ENCODE measurements at places on chromosomes 13 and 19.

DNA sequence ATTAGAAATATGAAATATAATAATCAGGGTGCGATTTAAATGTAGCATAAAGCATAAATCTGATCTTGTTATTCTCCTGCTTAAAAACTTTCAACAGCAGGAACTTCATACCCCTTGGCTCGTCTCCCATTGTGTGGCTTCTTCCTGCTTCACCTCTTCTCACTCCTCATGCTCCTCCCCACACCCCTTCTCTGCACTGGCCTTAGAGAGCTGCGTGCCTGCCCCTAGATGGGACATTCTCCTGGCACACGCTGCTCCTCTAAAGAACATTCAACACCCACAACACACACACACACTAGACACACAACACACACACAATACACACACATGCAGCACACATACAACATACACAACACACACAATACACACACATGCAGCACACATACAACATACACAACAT is 104.6 kb upstream of the RAP2A start:
- DNase-seq, result no peak

- DNase-seq, result no peak
These were observed 52.3 kb upstream of the GPC6 start for GRCh38 chr13:93174260-93174659.

- no peak for DNase-seq
These were observed 142.5 kb downstream of the SLC7A1 start for GRCh38 chr13:29452773-29453616.

GRCh38 chr13:53020764-53021335 is 7.8 kb upstream of the OLFM4 start:
- DNase-seq, result no peak

DNA sequence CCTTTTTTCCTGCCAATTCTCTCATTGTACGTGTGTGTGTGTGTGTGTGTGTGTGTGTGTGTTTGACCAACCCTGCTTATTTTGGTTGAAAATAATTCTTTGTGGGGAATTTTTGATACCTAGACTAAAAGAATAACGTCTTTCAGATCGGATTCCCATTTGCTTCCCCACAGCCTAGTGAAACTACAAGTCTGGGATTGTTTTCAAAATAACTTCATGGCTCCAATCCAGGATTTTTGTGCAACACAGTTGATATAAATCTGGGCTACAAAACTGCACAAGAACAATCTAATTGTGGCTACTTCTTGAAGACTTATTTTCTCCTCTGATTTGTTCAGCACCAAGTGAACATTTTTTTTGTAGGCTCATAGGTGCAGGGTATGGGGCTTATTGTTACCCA is 332.8 kb upstream of the MIR17HG start:
- DNase-seq, result no peak

DNA sequence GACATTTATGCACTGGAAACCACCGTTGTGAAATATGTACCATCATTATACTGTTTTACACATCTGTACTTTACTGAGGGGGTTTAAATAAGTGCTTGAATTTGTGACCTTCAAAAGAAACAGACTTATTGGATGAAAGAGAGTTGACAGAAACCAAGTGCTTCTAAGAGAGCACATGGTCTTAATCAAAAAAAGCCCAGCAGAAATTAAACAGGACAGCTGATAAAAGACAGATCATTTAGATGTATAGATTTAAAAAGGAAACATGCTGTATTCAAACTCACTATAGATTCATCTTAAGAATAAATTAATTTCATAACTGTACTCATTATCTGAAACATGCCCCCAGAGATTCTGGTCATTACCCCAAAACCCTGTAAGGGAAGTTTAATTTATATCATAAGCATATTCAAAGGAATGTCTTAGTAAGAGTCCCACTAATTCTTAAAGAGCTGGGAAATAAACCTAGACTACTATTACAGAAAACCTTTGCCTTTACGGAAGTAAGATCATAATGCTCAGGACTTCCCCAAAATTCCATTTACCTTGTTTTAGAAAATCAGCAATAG is 421.8 kb downstream of the DCT start:
- DNase-seq, result no peak

- peak; percentile 63 for DNase-seq
These were observed 30.6 kb upstream of the SOHLH2 start for GRCh38 chr13:36244990-36245389.

- no peak for DNase-seq
These were observed 5.8 kb downstream of the DAZAP1 start for GRCh38 chr19:1412995-1413800.

GRCh38 chr19:38734176-38734425 is 10.2 kb downstream of the CAPN12 start:
- DNase-seq, result no peak

DNA sequence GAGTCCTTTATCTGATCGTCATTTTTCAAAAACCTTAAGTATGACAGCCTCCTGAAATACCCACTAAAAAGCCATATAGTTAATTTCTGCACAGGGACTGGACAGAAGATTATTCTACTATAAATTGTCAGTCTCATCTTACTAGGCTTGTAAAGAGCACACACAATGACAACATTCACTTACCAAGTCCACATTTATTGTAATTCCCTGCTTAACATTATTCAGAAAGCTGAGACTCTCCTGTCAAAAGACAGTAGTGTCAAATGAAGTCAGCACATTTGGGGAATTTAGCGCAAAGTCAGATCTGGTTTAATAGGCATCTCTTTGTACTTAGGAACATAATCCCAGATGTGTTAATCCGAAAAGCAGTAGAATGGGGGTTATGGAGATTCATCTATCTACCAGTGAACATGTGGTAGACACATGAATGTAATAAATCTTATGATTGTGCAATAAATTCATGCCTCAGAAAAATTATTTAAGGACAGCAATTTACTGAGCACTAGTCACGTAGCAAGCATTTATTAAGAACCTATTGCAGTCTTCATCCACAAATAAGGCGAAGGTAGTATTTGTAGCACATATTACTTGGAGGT is 224.6 kb upstream of the GPC6 start:
- DNase-seq, result no peak

GRCh38 chr13:71866335-71867130 is 471 bp downstream of the DACH1 start:
- DNase-seq, result no peak

DNA sequence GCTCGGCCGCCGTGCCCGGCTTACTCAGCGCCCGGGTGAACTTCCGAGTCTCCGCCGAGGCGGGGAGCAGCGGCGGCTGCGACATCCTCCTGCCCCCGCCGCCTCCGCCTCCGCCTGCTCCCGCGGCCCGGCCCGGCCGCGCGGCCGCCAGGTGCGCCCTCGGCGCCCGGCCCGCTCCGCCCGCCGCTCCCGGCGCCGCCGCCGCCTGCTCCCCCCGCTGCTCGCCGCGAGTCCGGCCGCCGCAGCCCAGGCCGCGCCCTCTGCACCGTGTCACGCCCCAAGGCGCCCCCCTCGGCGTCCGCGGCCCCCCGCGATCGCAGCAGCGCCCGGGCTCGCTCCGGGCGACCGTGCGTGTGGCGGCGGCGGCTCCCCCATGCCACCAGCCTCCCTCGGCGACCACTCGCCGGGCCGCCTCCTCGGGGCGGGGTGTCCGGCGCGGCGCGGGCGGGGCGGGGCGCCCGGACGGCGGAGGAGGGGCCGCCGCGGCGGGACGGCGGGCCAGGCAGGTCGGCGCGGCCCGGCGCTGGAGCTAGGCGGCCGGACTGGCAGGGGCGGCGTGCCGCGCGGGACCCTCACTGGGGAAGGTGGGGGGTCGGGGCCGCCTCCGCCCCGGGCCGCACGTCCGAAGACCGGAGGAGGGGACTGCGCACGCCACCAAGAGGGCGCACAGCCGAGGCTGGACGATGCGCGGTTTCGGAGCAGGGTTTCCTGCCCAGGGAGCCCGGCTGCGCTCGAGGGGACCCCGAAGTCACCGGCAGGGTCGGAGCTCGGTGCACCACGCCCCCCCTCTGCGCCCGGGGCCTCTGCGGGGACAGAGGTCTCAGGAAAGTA is 108.6 kb upstream of the DOCK9 start:
- peak; percentile 22 for DNase-seq

DNA sequence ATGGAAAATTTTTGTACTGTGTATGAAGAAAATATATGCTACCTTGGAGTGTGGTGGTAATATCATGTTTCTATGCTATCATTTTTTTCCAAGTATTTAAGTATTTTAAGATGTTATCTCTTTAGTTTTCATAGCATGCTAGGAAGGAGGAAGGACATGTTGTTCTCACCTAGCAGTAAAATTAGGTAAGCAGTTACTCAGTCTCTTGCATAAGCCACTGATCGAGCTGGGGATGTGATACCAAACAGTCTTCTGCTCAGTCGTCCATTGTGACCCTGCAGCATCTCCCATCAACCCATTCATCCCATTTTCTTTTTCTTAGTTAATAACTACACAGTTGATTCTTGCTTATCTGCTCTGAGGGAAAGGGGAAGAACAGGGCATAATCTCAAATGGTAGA is 130.6 kb downstream of the KLF5 start:
- no peak for DNase-seq

DNA sequence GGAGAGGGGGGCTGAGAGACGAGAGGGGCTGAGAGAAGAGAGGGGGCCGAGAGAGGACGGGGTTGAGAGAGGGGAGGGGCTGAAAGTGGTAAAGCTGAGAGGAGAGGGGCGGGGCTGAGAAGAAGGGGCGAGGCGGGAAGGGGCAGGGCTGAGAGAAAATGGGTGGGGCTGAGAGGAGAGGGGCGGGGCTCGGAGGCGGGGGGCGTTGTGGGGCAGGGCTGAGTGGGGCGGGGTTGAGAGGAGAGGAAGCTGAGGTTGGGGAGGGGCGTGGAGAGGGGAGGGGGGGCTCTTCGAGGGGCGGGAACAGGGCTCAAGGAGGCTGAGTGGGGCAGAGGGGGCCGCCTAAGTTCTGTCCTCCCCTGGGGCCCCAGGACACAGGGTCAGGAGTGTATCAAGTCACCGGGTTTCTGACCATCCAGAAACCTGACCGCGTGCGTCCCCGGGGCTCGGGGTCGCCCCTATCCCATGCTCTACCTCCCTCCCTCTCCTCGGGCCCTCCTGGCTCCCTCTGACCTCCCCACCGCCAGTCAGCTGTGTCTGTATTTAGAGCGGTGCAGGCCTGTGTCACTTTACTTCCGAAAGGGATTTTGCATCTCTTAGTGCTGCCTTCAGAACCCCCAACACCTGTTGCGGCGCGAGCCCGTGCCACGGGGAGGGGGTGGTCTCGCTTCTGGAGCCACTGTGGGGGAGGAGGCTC is 38.6 kb upstream of the SEMA6B start:
- DNase-seq, result no peak

GRCh38 chr13:97468331-97468730 is 34.4 kb downstream of the RAP2A start:
- no peak for DNase-seq

- DNase-seq, result peak; percentile 52
These were observed at the start of gene STAP2 for GRCh38 chr19:4338441-4339355. TSS of gene STAP2 (minus strand) at chr19:4338827. CDS start at chr19:4338753, 74 bp downstream.

DNA sequence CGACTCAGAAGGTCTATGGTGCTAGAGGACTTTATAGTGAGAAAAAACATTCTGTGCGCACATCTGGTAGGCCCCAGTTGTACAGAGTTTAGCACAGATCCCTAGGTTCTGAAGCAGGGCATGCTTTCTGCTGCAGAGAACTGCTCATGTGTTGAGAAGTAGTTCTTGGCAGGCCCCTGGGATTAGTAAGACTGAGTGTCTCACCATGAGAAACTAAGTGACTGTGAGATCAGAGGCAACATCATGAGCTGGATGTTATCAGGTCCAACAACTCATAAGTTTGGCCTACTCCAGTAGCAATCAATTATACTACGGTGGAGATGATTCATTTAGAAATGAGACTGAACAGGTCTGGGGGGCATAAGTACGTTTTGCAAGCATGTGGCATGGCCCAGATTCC is 507.4 kb upstream of the KLF12 start:
- DNase-seq, result no peak

All from RCC 7860 (cell line).